ENCODE measurements at places on chromosomes 12 and 14.
A peak's percentile ranks its signal among the peaks of the same experiment; 100 is the strongest.

GRCh38 chr12:9064201-9064814 is 51.4 kb downstream of the A2M start:
- H3K36me3 ChIP-seq, result no peaks in the 10 kb centered on the region
- DNase-seq, result peak; percentile 49
- peak overlapping the region; percentile 75 for H3K27ac ChIP-seq
- peak overlapping the region; percentile 58 for H3K4me3 ChIP-seq
- no peaks in the 10 kb centered on the region for H3K27me3 ChIP-seq

GRCh38 chr12:75710361-75711069 is 199.1 kb upstream of the KRR1 start:
- DNase-seq, result no peak
- H3K4me3 ChIP-seq, result no peak overlapping the region
- no peak overlapping the region for H3K27ac ChIP-seq
- H3K36me3 ChIP-seq, result no peaks in the 10 kb centered on the region

- no peaks in the 10 kb centered on the region for H3K27me3 ChIP-seq
- no peak overlapping the region for H3K27ac ChIP-seq
- no peaks in the 10 kb centered on the region for H3K36me3 ChIP-seq
- no peak for DNase-seq
- H3K4me3 ChIP-seq, result no peak overlapping the region
- peaks cover 6% of the 10 kb centered on the region for H3K4me1 ChIP-seq
These were observed 14.7 kb downstream of the RASAL1 start for GRCh38 chr12:113120670-113121370.

GRCh38 chr14:63186453-63186852 is 17.8 kb upstream of the RHOJ start:
- no peaks in the 10 kb centered on the region for H3K4me1 ChIP-seq
- H3K27ac ChIP-seq, result no peak overlapping the region
- H3K27me3 ChIP-seq, result no peaks in the 10 kb centered on the region
- no peak overlapping the region for H3K4me3 ChIP-seq

GRCh38 chr14:93925374-93925895 is 1.7 kb upstream of the FAM181A start:
- H3K27me3 ChIP-seq, result no peaks in the 10 kb centered on the region
- peaks cover 29% of the 10 kb centered on the region for H3K4me1 ChIP-seq
- no peak for DNase-seq
- peak overlapping the region; percentile 78 for H3K27ac ChIP-seq

- no peak within 1 kb of the TSS for H3K27ac ChIP-seq
- H3K4me3 ChIP-seq, result peak within 1 kb of the TSS; percentile 90
These were observed at the start of the genes AREL1 and FCF1 for GRCh38 chr14:74712499-74713394. TSS of gene AREL1 (minus strand) at chr14:74713080. CDS start at chr14:74685615, 27,465 bp downstream. TSS of gene FCF1 (plus strand) at chr14:74713144. CDS start at chr14:74713198, 54 bp downstream.

- H3K27me3 ChIP-seq, result peaks cover 42% of the 10 kb centered on the region
- no peaks in the 10 kb centered on the region for H3K36me3 ChIP-seq
- H3K27ac ChIP-seq, result no peak overlapping the region
- peak overlapping the region; percentile 44 for H3K4me3 ChIP-seq
- peak; percentile 72 for DNase-seq
- peaks cover 6% of the 10 kb centered on the region for H3K4me1 ChIP-seq
These were observed 11.8 kb upstream of the OR6S1 start for GRCh38 chr14:20652996-20653975.

- H3K27me3 ChIP-seq, result peaks cover 9% of the 10 kb centered on the region
- no peaks in the 10 kb centered on the region for H3K36me3 ChIP-seq
- DNase-seq, result no peak
These were observed 5.8 kb downstream of the BMAL2 start for GRCh38 chr12:27338473-27338872.

DNA sequence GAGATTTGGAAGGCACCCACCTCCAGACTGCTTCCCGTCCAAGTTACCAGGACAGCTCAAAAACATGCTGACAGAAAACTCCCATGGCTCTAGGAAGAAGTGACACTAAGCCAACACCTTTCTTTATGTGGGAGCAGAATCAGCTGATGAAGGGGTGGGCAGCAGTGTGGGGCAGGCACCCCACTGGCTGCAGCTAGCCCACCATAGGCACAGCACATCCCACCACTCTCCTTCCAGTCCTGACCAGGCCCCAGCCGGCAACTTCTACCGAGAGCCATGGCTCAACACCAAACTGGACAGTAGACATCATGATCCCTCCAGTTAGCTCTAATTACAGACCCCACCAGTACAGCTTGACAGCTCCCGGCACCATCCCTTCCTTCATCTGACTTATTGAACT is 45.0 kb downstream of the SH2B3 start:
- H3K27ac ChIP-seq, result no peak overlapping the region
- H3K4me3 ChIP-seq, result no peak overlapping the region

GRCh38 chr14:85079842-85080730 is 449.9 kb upstream of the FLRT2 start:
- no peak overlapping the region for H3K27ac ChIP-seq
- H3K4me3 ChIP-seq, result no peak overlapping the region
- no peaks in the 10 kb centered on the region for H3K4me1 ChIP-seq
- DNase-seq, result no peak

DNA sequence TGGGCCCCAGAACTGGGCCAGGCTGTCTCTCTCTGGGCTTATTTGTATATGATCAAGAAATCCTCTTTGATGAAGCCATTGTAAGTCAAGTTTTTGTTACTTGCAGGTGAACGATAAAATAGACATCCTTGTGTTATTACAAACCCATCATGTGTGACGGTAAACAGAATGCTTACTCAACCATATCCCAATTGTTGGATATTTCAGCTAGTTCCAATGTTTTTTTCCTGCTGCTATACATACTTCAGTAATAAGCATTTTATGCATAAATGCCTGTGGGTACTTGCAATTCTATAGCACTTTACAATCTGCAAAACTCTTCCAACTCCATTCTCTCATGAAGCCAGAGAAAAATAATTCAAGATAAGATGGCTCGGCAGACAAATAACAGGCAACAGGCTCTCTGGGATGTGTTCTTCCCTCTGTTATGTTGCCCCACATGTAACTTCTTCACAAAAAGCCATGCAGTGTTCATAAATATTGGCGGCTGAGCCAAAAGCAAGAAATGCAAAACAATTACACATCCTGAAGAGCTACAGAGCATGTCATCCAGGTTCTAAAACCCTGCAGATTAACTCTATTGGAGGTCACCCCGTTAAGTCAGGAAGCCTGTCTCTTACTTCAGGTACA is 69.5 kb downstream of the CLMN start:
- H3K4me3 ChIP-seq, result no peak overlapping the region
- no peak for DNase-seq
- H3K27ac ChIP-seq, result no peak overlapping the region
- H3K4me1 ChIP-seq, result peaks cover 16% of the 10 kb centered on the region
- H3K27me3 ChIP-seq, result no peaks in the 10 kb centered on the region

DNA sequence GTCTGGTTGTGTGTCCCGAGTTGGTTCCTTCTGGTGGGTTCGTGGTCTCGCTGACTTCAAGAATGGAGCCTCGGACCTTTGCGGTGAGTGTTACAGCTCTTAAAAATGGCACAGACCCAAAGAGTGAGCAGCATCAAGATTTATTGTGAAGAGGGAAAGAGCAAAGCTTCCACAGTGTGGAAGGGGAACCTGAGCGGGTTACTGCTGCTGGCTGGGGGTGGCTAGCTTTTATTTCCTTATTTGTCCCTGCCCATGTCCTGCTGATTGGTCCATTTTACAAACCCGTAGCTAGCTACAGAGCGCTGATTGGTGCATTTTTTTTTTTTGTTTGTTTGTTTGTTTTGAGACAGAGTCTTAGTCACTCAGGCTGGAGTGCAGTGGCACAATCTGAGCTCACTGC is 29.3 kb downstream of the FGF6 start:
- peaks cover 9% of the 10 kb centered on the region for H3K4me1 ChIP-seq
- no peak overlapping the region for H3K27ac ChIP-seq
- no peak overlapping the region for H3K4me3 ChIP-seq
- no peaks in the 10 kb centered on the region for H3K27me3 ChIP-seq

- no peak overlapping the region for H3K4me3 ChIP-seq
- no peaks in the 10 kb centered on the region for H3K4me1 ChIP-seq
- no peak for DNase-seq
These were observed 54.3 kb downstream of the CLMN start for GRCh38 chr14:95265106-95266094.

DNA sequence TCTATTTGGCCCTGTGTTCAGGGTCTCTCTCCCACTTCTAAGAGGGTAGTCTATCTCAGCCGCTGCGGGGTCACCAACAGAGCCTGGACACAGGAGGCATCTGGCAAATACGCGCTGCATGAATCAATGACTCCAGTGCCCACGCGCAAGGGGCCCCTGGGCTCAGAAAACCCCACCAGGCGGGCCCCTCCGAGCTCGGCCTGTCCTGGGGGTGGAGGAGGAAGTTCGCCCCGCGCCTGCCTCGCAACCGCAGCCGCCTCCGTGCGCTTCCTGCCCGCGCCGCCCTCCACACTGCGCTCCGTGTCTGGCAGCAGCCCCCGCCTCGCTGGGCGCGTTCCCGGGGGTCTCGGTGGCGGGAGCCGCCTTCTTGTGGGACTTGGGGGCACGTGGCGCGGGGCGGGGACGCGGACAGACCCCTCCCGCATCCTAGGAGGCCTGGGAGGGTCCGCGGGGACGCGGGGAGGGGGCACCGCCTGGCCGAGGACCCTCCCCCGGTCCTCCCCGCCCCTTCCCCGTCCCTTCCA is 811 bp upstream of the FBRSL1 start:
- H3K27me3 ChIP-seq, result peaks cover 16% of the 10 kb centered on the region
- H3K27ac ChIP-seq, result no peak overlapping the region
- H3K4me1 ChIP-seq, result peaks cover 16% of the 10 kb centered on the region
- no peaks in the 10 kb centered on the region for H3K36me3 ChIP-seq

DNA sequence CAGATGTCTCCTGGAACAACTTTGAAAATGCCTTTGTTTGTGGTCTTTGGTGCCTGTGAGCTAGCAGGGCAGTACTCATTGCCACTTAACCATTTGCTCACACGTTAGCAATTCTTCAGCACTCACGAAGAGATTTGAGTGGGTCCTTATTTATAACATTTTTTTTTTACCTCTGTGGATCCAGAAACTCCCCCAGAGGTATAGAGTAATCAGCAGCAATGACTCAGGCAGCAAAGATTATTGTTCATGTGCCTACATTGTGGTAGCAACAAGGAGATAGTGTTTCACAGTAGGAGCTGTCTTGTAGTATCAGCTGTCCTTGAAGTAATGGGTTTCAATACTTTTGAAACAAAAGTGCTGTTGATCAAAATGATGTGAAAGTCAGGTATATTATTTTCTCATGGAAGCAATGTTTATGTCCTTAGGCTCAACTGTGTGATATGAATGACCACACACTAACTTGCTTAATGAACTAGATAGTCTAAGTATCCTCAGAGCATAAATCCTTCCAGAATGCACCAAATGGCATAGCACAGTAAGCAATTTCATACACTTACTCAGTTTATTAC is 304.1 kb downstream of the EGLN3 start:
- DNase-seq, result no peak
- no peaks in the 10 kb centered on the region for H3K27me3 ChIP-seq
- H3K4me3 ChIP-seq, result no peak overlapping the region
- peaks cover 24% of the 10 kb centered on the region for H3K4me1 ChIP-seq
- no peaks in the 10 kb centered on the region for H3K36me3 ChIP-seq

- H3K27me3 ChIP-seq, result no peaks in the 10 kb centered on the region
- H3K4me3 ChIP-seq, result no peak overlapping the region
- H3K4me1 ChIP-seq, result no peaks in the 10 kb centered on the region
These were observed 9.4 kb downstream of the WASHC4 start for GRCh38 chr12:105116969-105117368.

DNA sequence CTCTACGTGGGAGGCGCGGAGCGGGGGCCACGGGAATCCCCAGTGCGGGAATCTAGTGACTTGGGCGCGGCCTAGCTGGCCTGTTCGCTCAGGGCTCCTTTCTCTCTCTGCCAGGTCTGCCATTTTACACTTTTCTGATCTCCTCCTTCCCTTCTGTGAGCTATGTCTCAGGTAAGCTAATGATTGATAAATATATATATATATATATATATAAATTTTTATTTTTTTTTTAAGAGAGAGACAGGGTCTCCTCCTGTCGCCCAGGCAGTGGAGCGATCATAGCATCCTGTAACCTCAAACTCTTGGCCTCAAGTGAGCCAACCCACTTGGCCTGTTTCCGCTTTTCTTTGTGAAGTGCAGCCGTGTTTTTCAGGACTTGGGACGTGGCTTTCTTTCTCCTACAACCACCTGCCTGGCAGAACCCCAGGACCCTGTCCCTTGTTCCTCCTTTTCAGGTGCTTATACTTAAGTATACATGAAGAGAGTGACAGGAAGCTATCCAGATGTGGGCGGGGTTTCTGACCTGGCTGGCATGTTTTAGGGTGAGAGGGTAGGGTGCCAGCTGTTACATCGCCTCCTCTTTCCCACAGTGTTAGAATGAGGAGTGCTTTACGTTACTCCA is 547 bp downstream of the ZNF140 start:
- H3K4me1 ChIP-seq, result peaks cover 3% of the 10 kb centered on the region
- peak overlapping the region; percentile 83 for H3K27ac ChIP-seq
- H3K27me3 ChIP-seq, result no peaks in the 10 kb centered on the region
- H3K36me3 ChIP-seq, result peaks cover 50% of the 10 kb centered on the region

- peaks cover 5% of the 10 kb centered on the region for H3K4me1 ChIP-seq
- DNase-seq, result no peak
- H3K36me3 ChIP-seq, result no peaks in the 10 kb centered on the region
These were observed 191.5 kb downstream of the PAX9 start for GRCh38 chr14:36852981-36853691.

- H3K4me3 ChIP-seq, result no peak overlapping the region
- DNase-seq, result no peak
- H3K27me3 ChIP-seq, result no peaks in the 10 kb centered on the region
- H3K4me1 ChIP-seq, result no peaks in the 10 kb centered on the region
- H3K36me3 ChIP-seq, result no peaks in the 10 kb centered on the region
- no peak overlapping the region for H3K27ac ChIP-seq
These were observed 12.8 kb upstream of the NRDE2 start for GRCh38 chr14:90344331-90345238.

GRCh38 chr12:1576410-1577241 is 17.8 kb downstream of the FBXL14 start:
- peak overlapping the region; percentile 70 for H3K27ac ChIP-seq
- no peak overlapping the region for H3K4me3 ChIP-seq
- peaks cover 19% of the 10 kb centered on the region for H3K4me1 ChIP-seq
- DNase-seq, result no peak
- H3K27me3 ChIP-seq, result no peaks in the 10 kb centered on the region
